ENCODE measurements at places on chromosomes 1 and 21.

DNA sequence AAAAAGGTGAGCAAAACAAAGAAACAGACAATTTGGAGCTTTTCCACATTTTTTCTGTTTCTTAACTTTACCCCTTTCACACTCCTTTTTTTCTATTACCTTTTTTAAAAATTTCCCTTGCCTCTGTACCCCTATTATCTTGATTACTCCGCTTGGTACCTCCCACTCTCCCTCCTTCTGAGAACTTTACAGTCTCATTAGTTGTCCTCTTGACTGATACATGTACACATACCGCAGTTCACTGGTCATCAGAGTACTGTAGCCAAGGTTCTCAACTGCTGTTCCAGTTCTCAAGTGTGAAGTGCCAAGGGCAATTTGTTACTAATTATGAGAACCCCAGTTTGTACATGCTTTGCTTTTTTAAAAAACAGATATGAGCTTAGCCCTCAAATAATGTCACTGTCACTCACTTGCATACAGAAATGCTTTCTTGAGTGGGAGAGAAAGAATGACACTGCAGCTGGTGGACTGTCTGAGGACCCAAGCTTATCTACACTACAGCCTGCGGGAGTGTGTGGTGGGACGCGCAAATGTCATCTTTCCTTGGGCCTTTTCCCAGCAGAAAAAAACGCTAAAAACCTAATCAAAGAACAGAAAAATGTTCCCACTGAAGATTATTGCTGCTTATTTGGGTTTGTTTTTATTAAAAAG lies 160.8 kb downstream of the DISP1 start:
- DNase-seq: peak; percentile 7

- DNase-seq: no peak
These were observed 35.8 kb downstream of the C1orf198 start for GRCh38 chr1:230832476-230832875.

GRCh38 chr1:160834945-160835565 lies 27.6 kb downstream of the CD244 start:
- DNase-seq: peak; percentile 28

DNA sequence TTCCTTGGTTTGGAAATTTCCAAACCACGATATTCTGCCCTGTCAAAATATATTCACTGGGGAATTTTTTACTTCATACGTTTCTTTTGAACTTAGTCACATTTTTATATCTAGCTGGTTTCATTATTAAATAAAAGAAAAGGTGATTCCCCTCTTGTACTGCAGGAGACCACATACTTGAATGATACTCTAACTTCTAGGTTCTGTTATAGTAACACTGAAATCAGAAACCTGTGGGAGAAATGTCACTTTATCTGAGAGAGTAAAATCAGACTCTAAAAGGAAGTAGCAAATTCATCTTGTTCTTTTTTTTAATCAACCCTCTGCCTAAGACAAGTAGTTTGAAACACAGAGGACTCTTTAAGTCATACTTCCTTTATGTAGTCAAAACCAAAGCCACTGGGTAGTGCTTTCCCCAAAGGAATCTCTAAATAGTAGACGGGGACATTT lies 34.4 kb downstream of the MRPL39 start:
- peak; percentile 43 for DNase-seq

DNA sequence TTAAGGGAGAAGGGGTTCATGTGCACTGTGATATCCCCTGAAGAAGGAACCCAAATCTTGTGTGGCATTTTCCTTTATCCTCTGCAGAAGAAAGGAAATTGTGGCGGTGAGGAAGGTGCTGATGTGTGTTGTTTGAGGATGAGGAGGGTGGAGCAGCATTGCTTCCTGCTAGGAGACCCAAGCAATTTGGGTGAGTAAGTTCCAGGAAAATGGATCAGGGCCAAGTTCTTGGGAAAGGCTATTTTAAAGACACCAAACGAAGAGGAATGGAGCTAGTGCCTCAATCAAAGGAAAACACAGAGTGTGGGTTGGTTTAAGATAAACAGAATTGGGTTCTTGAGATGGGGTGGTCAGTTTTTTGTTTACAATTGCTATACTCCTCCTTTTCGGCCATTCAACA lies 86.7 kb upstream of the MARK1 start:
- no peak for DNase-seq

GRCh38 chr1:2945821-2946231 lies 75.4 kb upstream of the ACTRT2 start:
- no peak for DNase-seq

DNA sequence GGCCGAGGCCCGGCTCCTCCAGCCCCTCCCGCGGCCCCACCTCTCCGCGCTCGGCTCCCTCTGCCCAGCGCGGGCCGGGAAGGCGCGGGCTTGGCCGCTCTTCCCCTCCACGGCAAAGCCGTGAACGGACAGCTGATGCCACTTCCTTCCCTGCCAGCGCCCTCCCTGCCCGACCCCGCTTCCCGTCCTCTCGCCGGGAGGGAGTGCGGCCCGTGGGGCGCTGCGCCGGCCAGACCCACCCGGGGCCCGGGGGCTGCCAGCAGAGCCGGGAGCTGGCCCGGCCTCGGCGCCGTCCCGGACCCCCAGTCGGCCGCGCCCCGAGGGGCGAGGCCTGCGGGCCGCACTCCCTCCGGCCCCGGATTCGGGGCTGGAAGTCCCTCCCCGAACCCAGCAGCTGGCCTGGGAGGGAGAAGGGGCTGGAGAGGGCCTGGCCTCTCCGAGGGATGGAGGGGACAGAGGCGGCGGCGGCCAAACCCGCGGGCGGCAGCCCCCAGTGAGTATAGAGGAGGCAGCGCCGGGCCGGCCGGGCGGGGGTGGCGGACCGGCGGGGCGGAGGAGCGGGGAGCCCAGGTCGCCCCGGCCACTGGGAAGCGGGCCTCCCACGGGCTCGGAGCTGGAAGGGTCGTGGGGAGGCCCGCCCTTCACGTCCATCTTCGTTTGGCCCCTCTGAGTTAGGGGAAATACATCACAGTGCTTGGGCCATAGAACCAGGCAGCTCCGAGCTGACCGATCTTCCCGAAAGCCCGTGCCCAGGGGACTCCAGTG lies at the start of gene KIAA1614:
KIAA1614 (plus strand) TSS at position 97 of the 765 bp plus-strand sequence; CDS start at position 444, 347 bp downstream.
- no peak for DNase-seq

DNA sequence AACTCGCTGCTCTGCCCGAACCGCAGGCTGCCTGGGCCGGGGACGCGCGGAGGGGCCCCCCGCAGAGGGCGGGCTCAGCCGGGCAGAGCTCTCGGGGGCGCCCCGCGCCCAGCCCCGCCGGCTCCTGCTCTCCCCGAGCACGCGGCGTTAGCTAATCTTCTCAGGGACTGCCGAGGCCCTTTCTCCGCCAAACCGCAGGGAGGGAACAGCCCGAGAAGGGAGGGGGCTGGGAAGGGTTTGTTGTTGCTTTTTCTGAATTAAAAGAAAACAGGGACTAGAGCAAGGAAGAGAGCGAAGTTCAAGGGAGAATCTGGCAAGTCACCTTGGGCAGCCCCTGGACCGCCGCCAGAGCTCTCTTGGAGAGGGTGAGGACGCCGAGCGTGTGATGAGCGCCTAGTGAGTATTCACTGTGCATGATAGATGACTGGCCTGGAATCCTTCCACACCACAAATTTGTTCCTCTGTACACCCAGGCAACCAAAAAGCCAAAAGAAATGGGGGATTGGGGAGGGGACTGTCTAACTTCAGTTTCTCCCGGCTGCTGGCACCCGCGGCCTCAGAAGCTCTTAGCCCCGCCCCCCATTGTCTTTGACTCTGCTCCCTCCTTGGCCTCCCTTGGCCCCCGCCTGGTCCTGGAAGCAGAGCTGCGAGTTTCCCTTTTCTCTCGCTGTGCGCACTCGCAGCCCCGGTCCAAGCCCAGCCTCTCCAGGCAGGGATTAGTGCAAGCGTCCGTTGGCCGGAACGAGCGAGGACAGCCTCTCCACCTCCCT lies 19.7 kb upstream of the LMX1A start:
- peak; percentile 55 for DNase-seq

- no peak for DNase-seq
These were observed 1.2 kb downstream of the SYTL1 start for GRCh38 chr1:27342778-27343638.

GRCh38 chr1:174785510-174785909 lies 214.2 kb upstream of the CACYBP start:
- DNase-seq: no peak

GRCh38 chr1:12572522-12572921 lies 45.5 kb downstream of the DHRS3 start:
- DNase-seq: peak; percentile 96

- DNase-seq: no peak
These were observed 2082.6 kb downstream of the MRPL39 start for GRCh38 chr21:23524685-23525084.

GRCh38 chr1:191609305-191609704 lies 549.0 kb upstream of the RGS18 start:
- no peak for DNase-seq

GRCh38 chr1:109256085-109256484 lies 6.7 kb downstream of the CELSR2 start:
- DNase-seq: no peak

- DNase-seq: no peak
These were observed 104.6 kb upstream of the TTC34 start for GRCh38 chr1:2906085-2906484.

- no peak for DNase-seq
These were observed 65.9 kb upstream of the GADD45A start for GRCh38 chr1:67619080-67619479.

DNA sequence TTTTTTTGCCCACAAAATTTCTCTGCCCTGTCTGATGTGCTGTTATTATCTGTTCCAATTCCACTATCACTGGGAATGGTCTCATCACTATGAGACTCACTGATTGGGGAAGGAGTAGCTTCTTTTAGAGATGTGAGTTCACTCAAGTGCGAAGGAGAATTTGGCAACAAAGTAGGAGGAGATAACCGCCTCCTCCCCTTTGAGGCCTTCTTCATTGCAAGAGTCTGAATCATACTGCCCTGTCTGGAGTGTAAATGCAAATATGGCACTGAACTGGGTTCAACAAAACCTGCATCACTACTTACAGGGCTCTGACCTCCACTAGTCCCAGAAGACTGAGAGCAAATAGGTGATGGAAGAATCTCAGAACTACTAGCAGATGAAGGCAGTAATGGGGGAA lies 83.4 kb downstream of the ASH1L start:
- DNase-seq: peak; percentile 92

DNA sequence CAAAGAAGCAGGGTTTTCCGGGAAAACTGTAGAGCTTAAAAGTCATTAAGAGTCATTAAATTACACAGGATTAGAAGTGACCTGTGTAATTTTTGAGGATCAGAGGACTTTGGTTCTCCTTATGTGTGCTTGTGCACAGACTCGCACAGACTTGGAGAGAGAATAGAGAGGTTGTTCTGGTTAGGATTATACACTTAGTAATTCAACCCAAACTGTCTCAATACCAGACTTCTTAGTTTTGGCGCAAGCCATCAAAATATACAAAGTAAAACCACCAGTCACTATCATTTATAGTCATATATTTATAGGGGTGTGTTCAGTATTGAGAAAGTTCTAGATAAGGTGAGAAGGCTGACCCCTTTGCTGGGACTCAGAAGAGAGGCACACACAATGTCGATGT lies 112.3 kb downstream of the HLX start:
- no peak for DNase-seq

GRCh38 chr1:210910020-210910575 lies 223.8 kb downstream of the KCNH1 start:
- DNase-seq: no peak

- no peak for DNase-seq
These were observed 54.0 kb upstream of the CNN3 start for GRCh38 chr1:94980582-94981574.

GRCh38 chr1:92879316-92879968 lies 47.6 kb downstream of the RPL5 start:
- no peak for DNase-seq

- peak; percentile 6 for DNase-seq
These were observed 32.2 kb downstream of the EVI5 start for GRCh38 chr1:92752719-92753118.

DNA sequence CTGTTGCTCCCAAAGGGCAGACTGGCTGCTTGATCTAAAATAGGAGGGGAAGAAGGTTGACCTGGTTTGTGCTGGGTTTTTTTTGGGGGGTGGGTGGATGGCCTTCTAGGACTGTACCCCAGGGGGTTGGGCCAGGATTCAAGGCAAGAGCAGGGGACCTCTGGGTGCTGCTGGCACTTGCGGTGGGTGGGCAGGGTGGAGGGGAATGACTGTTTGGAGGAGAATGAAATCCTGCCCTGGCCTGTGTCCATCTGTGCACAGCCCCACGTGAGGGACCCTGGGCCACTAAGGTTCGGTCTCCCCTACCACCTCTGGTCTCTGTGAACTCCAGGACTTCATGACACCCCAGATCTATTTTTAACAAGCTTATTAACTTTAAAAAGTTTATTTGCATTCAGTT lies 414.2 kb downstream of the PTPRU start:
- no peak for DNase-seq

DNA sequence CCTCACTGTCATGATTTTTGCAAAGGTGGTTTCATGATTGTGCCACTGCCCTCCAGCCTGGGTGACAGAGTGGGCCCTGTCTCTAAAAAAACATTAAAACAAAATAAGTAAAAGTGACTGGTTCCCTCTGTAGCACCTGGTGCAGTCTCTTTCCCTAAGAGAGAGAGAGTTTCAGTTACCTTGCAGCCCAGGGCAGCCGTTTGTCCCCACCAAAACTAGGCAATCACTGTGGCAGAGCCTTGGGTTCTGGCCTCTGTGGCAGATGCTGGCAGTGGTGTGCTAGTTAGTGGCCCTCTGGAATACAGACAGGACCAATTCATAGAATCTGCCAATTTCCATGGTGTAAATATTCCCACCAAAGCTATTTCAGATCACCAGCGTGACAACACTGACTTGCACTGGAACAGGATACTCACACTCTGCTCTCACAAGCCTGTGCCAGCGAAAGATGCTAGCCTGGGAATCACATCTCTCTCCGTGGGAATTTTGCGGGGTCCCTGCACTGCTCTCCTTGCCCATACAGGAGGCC lies 108.7 kb downstream of the TLR5 start:
- DNase-seq: no peak

GRCh38 chr21:36209626-36210171 lies 53.1 kb downstream of the DOP1B start:
- peak; percentile 58 for DNase-seq

DNA sequence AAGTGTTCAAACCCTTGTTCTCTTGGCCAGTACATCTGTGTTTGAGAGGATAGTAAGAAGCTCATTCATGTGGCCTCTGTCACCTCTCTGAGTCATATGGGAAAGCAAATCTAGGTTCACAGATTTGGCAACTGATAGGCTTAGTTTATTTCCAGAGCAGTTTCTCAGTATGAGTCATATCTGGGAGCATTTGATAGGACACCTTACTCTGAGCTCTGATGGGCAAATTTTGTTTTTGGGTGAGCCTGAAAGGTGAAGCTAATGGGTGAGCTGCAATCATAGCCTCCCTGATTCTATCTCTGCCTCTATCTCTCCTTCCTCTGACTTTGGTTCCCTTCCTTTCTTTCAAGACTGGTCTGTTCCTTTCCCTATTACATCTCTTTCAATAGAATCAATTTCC lies 134.4 kb downstream of the S1PR1 start:
- DNase-seq: no peak

- DNase-seq: peak; percentile 39
These were observed 166.1 kb upstream of the SAMSN1 start for GRCh38 chr21:14712121-14712715.

- DNase-seq: no peak
These were observed 243.5 kb downstream of the TGFB2 start for GRCh38 chr1:218588540-218589172.

GRCh38 chr1:7583291-7584096 lies 187.6 kb upstream of the VAMP3 start:
- no peak for DNase-seq
